ENCODE measurements at places on chromosomes 7 and 10.

- no peak for DNase-seq
These were observed 69.1 kb downstream of the PRKAG2 start for GRCh38 chr7:151807846-151808245.

DNA sequence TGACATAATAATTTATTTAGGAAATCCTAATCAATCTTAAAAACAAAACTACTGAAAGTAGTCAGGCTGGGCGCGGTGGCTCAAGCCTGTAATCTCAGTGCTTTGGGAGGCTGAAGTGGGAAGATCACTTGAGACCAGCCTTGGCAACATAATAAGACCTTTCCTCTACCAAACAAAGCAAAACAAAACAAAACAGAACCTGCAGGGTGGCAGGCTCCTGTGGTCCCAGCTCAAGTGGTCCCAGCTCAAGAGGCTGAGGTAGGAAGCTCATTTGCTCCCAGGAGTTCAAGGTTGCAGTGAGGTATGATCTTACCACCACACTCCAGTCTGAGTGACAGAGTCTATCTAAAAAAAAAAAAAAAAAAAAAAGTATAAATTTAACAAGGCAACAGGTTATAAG, 748.0 kb downstream of the CNTNAP2 start:
- DNase-seq, result no peak

GRCh38 chr7:81810476-81811155, 40.8 kb upstream of the HGF start:
- no peak for DNase-seq

DNA sequence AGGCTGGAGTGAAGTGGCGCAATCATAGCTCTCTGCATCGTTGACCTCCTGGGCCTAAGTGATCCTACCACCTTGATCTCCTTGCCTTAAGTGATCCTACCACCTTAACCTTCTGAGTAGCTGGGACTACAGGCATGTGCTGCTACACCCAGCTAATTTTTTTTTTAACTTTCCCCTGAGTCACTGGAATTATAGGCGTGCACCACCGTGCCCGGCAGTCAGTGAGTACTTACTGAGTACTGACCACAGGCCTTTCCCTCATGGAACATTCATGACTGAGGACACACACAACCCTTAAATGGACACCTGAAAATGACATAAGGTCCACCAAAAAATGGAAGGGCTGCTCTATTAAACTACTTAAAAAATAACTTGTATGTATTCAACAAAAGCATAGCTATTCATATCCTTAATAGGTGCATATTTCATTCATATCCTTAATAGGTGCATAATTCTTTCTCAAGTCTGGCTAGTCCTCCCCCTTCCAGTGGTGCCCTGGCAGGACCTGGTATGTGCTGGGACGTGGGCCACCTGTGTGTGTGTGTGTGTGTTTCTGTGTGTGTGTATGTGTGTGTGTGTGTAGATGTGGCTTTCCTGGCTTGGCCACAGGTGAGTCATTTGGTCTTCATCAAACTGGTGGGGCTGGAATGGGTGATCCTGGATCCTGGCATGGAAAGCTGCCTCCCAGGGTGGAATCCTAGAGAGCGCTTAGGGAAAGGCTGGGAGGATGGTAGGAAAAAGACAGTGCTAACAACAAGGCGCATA, 3.5 kb downstream of the FAM180A start:
- DNase-seq, result no peak

DNA sequence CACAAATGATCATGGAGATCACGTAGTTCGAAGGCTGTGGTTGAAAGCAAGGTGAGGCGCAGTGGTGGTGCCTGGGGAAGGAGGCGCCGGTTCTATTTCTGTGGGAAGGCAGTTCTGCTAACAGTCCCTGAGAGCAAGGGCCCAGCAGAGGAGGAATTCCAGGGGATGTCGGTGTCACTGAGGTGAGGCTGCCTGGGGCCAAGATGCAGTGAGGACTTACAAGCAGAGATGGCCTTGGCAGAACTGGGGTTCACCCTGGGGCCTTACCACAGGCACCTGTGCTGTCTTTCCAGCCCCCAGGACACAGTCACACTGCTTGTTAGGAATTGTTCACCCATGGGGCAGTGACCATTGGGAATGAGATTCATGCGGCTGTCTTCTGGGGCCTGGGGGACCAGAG, 26.7 kb downstream of the GBX1 start:
- DNase-seq, result no peak

- no peak for DNase-seq
These were observed 24.6 kb upstream of the PLEKHA1 start for GRCh38 chr10:122349758-122350369.

DNA sequence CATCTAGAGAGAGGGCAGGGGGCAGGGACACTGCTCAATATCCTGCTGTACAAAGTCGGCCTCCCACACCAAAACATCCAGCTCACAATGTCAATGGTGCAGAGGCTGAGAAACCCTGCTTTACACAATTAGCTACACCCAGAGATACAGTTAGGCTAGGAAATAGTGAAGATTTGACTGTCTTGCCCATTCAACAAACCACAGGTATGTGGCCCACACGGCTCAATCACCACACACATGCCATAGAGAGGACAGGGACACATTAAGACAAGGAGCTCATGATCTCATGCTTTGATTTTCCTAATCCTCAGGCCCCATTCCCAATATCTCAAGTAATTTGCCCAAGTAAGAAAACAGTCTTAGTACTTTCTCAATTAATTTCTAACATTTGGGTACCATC, 110.4 kb downstream of the OSBPL3 start:
- no peak for DNase-seq
